Breast epithelium (tissue), 4 donors: ENCODE measurements at places on chromosomes 16 and 17. TPM values are rescaled to one million over a fixed set of nuclear protein-coding genes. Genes with fewer than 3 reads are reported as not detected.

Gene PLLP
- total RNA-seq, result 7.9 TPM

Gene NPTX1
- total RNA-seq, result 0.32 TPM

GRCh38 chr16:13291591-13292333 lies 390.4 kb downstream of the SHISA9 start:
- no peak for DNase-seq
- H3K36me3 ChIP-seq, result no peaks in the 10 kb centered on the region
- H3K4me3 ChIP-seq, result no peak overlapping the region
- no peak overlapping the region for H3K27ac ChIP-seq

Gene CDH16
- not detected for total RNA-seq

DNA sequence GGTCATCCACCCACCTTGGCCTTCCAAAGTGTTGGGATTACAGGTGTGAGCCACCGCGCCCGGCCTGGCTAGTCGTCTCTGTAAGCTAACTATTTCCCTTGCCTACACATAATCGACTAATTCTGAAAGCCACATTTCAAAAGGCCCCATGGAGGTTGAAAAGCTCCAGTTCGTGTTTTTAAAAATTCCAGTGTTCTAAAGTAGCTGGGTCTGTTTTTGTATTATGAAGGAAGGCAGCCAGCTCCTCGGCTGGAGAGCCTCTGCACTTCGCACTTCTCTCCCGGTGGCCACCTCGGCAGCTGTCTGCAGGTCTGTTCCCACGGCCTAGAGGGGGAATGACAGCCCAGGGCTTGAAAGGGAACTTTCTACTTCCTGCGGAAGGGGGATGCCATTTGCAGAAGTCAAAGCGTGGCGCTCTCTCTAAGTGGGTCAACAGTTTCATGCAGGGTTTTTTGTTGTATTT lies 16.9 kb downstream of the HASPIN start:
- H3K4me3 ChIP-seq, result no peak overlapping the region
- H3K27ac ChIP-seq, result no peak overlapping the region
- no peak for DNase-seq
- no peaks in the 10 kb centered on the region for H3K4me1 ChIP-seq
- H3K27me3 ChIP-seq, result no peaks in the 10 kb centered on the region

Gene ULK2
- total RNA-seq, result 25.6 TPM

GRCh38 chr16:57066625-57067024 lies 25.8 kb upstream of the CPNE2 start:
- no peak for DNase-seq
- H3K4me3 ChIP-seq, result no peak overlapping the region
- H3K27me3 ChIP-seq, result no peaks in the 10 kb centered on the region
- no peaks in the 10 kb centered on the region for H3K36me3 ChIP-seq
- H3K4me1 ChIP-seq, result no peaks in the 10 kb centered on the region

- no peaks in the 10 kb centered on the region for H3K4me1 ChIP-seq
- H3K27me3 ChIP-seq, result no peaks in the 10 kb centered on the region
- H3K27ac ChIP-seq, result no peak overlapping the region
- peak overlapping the region; percentile 62 for H3K4me3 ChIP-seq
These were observed 3.7 kb upstream of the LYZL6 start for GRCh38 chr17:35947156-35947585.

- no peak overlapping the region for H3K4me3 ChIP-seq
- no peak for DNase-seq
- H3K36me3 ChIP-seq, result peaks cover 2% of the 10 kb centered on the region
- H3K27ac ChIP-seq, result peak overlapping the region; percentile 65
- H3K4me1 ChIP-seq, result no peaks in the 10 kb centered on the region
These were observed 48.3 kb upstream of the ABCC11 start for GRCh38 chr16:48295488-48296281.

DNA sequence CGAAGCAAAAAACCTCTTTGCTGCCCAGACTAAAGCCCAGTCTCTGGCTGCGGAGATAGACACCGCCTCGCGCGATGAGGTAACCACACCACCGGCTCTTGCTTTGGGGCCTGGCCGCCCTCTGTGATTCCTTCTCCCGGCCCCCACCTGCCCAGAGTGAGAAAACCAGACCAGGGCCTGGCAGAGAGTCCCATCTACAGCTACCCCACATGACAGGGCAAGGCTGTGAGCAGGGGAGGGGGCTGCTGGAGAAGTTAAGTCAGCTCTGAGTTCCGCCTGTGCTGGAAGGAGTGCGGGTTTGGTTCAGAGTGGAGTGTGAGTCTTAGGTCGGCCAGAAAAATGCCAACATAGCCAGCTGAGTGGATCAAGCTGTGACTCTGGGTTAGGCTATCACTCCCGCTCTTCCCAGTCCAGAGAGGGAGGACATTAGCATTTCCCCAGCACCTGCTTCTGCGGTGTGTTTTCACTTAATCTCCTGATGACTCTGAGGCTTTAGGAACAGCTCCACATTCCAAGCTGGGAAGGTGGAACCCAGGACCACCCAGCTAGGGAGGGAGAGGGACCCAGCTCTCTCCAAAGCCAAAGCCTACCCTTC lies 139.0 kb downstream of the RAB11FIP4 start:
- DNase-seq, result no peak
- no peak overlapping the region for H3K27ac ChIP-seq

DNA sequence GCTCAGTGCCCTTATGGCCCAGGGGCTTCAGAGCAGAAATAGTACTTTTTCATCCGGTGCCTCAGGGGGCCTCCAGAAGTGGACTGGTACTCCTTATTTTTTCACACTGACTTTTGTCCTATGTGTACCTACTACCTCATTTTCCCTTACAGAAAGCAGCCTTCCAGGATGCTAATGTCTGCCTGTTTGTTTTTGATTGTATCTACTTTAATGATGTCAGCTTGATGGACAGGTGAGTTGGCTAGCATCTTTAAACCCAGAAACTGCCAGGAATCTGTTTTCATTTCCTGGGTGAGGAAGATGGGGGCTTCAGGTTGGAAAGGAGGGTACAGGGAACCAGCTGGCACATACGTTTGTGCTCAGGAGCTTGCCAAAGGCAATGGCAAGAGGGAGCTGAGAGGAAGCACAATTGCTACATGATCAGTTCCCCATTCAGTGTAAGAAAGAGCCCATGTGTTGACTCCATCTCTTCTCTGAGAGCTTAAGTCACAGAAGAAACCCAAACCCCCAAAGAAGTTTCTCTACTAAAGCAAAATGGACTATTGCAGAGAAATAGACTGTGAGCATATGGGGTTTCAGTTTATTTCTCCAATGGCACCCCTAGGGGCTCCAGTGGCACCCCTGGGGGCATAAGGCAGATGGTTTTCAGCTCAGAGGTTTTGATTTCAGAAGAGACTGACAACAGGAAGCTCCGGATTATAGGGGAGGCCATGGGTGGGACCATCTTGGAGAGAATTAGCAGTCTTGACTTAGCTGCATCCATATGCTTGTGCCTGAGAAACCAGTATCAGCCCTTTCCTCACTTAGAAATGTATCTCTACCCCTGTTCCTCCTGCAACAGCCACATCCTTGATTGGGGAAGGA lies 16.3 kb downstream of the LIG3 start:
- no peaks in the 10 kb centered on the region for H3K4me1 ChIP-seq
- no peak for DNase-seq
- H3K27me3 ChIP-seq, result no peaks in the 10 kb centered on the region
- H3K36me3 ChIP-seq, result no peaks in the 10 kb centered on the region
- no peak overlapping the region for H3K4me3 ChIP-seq
- peak overlapping the region; percentile 79 for H3K27ac ChIP-seq

- H3K36me3 ChIP-seq, result no peaks in the 10 kb centered on the region
- no peak overlapping the region for H3K4me3 ChIP-seq
- DNase-seq, result no peak
These were observed 27.3 kb downstream of the SMYD4 start for GRCh38 chr17:1802429-1802828.

GRCh38 chr17:11857006-11857405 lies 140.3 kb downstream of the ZNF18 start:
- H3K27me3 ChIP-seq, result no peaks in the 10 kb centered on the region
- no peak for DNase-seq
- no peak overlapping the region for H3K27ac ChIP-seq
- no peaks in the 10 kb centered on the region for H3K36me3 ChIP-seq
- H3K4me1 ChIP-seq, result no peaks in the 10 kb centered on the region

Gene BCAS3
- total RNA-seq, result 47.9 TPM

DNA sequence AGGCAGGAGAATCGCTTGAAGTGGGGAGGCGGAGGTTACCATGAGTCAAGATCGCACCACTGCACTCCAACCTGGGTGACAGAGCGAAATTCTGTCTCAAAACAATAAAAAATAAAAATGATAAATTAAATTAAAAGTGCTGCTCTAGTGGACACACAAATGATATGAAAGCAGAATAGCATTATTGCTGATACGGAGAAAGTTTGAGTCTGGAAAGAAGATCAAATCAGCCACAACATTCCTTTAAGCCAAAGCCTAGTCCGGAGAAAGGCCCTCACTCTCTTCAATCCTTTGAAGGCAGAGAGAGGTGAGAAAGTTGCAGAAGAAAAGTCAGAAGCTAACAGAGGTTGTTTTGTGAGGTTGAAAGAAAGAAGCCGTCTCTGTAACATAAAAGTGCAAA lies 15.1 kb upstream of the CSF3 start:
- H3K4me3 ChIP-seq, result no peak overlapping the region
- no peak for DNase-seq
- H3K4me1 ChIP-seq, result no peaks in the 10 kb centered on the region
- H3K27ac ChIP-seq, result no peak overlapping the region

- H3K27ac ChIP-seq, result no peak overlapping the region
- no peak for DNase-seq
- H3K4me1 ChIP-seq, result no peaks in the 10 kb centered on the region
- no peaks in the 10 kb centered on the region for H3K27me3 ChIP-seq
- no peaks in the 10 kb centered on the region for H3K36me3 ChIP-seq
- no peak overlapping the region for H3K4me3 ChIP-seq
These were observed 602.6 kb downstream of the KCNJ2 start for GRCh38 chr17:70771804-70772386.

GRCh38 chr16:55291847-55292246 lies 32.2 kb upstream of the IRX6 start:
- no peak for DNase-seq
- no peaks in the 10 kb centered on the region for H3K27me3 ChIP-seq
- H3K4me3 ChIP-seq, result no peak overlapping the region
- H3K4me1 ChIP-seq, result no peaks in the 10 kb centered on the region
- H3K27ac ChIP-seq, result no peak overlapping the region

Gene EFNB3
- total RNA-seq, result 5.7 TPM

DNA sequence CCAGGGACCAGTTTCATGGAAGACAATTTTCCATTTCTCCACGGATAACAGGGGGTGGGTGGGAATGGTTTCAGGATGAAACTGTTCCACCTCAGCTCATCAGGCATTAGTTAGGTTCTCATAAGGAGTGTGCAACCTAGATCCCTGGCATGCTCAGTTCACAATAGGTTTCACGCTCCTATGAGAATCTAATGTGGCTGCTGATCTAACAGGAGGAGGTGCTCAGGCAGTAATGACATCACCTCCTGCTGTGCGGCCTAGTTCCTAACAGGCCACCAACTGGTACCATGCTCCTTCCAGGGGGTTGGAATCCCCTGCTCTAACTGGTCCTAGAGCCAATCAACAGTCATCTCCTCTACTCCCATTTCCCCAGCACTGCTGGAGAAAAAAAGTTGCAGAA lies 19.9 kb downstream of the TEX14 start:
- no peak for DNase-seq
- no peaks in the 10 kb centered on the region for H3K27me3 ChIP-seq
- H3K27ac ChIP-seq, result no peak overlapping the region
- H3K4me3 ChIP-seq, result no peak overlapping the region

DNA sequence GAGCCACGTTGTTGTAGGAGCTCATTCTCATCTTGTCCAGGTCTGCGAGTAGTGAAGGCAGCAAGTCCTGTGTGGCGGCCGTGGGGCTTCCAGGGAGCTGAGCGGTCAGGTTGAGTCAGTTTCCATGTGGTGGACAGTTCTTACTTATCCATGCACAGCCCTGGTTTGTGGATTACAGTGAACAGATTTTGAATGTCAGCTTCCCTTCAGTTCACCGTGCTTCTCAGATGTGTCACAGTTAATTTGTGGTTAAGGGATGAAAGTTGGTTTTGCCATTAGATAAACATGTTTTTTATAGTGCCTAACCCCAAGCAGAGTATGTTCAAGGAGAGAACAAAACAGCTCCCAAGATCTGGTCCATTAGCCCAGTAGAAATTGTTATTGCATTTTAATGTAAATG lies 103.1 kb downstream of the RPTOR start:
- H3K4me3 ChIP-seq, result no peak overlapping the region
- no peaks in the 10 kb centered on the region for H3K4me1 ChIP-seq
- no peak for DNase-seq
- H3K27ac ChIP-seq, result no peak overlapping the region
- H3K36me3 ChIP-seq, result no peaks in the 10 kb centered on the region

DNA sequence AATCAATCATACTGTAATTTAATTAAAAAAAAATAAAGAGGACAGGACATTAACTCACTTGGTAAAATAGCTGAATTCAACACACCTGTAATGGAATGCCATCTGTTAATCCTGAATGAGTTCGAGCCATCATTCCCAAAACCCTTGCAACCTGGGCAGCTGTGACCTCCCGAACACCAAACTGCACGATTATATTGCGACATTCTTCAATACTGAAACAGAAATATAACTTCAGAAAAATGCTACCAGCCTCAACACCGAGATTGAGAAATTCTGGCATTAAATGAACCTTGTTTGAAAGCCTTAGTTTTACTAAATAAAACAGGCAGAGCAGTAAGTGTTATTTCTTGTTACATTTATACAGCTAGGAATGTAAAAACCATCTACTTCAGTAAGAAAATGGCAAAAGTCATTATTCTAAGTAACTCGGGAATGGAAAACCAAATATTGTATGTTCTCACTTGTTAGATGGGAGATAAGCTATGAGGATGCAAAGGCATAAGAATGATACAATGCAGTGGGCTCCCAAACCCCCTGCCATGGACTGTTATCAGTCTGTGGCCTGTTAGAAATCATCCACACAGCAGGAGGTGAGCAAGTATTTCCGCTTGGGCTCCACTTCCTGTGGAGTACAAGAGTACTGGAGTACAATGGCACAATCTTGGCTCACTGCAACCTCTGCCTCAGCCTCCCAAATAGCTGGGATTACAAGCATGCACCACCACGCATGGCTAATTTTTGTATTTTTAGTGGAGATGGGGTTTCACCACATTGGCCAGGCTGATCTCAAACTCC lies 46.5 kb downstream of the CNOT1 start:
- H3K4me1 ChIP-seq, result no peaks in the 10 kb centered on the region
- H3K27ac ChIP-seq, result no peak overlapping the region
- no peak overlapping the region for H3K4me3 ChIP-seq
- no peaks in the 10 kb centered on the region for H3K27me3 ChIP-seq
- no peak for DNase-seq

DNA sequence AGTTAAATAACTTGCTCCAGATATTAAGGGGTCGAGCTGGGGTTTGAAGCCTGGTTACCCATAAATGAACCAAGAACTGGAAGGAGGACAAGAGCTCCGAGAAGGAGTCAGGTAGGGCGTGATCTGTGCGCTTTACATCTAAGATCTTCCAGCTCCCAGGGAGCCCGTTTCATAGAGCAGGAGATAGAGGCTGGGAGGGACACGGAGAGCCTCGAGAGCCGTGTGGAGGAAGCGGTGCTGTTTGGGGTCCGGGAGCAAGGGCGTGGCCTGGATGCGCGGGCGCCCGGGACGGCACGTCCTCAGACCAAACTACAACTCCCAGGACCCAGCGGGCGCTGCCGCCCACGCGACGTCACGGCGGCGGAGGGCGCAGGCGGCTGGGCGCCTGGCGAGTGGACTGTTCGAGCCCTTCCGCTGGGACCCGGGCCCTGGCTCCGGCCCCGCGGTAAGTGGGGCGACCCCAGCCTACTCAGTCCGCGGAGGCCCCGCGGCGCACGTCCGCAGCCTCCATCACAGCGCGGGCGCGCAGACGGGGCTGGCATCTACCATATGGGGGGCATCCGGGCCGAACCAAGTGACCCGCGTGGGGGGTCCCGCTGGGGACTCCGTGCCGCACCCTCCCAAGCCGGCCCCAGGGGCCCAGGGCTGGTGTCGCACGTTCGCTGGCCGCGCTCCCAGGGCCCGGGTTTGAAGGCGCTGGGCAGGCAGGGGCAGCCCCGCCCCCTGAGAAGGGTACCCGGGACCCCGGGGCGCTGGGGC lies at the start of gene BCKDK:
Gene BCKDK (plus strand): TSS at position 352 of the 759 bp plus-strand sequence. CDS start 838 bp downstream, outside the sequence.
- H3K27ac ChIP-seq, result peak within 1 kb of the TSS; percentile 91
- no peaks in the 10 kb centered on the region for H3K4me1 ChIP-seq
- H3K27me3 ChIP-seq, result no peaks in the 10 kb centered on the region
- peaks cover 4% of the 10 kb centered on the region for H3K36me3 ChIP-seq
- peak within 1 kb of the TSS; percentile 99 for H3K4me3 ChIP-seq
